ENCODE measurements at places on chromosomes 3 and 15.

- no peak for DNase-seq
Measured at GRCh38 chr15:94272251-94272898, 41.0 kb downstream of the MCTP2 start.

DNA sequence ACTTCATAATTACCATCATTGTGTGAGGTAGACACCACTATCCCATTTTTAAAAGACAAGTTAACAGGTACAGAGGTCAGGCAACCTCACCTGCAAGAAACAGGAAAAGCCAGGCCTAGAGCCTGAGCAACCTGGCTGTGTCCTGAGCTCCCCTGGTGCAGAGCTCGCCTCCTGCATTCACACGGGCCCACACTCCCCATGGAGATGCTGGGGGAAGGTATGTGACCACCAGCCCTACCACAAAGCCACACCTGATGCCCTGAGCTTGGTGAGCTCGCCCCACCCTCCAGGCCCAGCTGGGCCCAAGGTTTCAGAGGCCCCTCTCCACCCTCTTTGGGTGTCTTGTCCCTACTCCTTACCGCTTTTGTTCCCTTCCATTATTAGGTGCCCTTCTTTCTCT, 1.2 kb upstream of the EFCAB12 start:
- DNase-seq = no peak

GRCh38 chr15:49720261-49720660, 99.4 kb downstream of the DTWD1 start:
- no peak for DNase-seq

- no peak for DNase-seq
Measured at GRCh38 chr3:138862924-138863775, 28.4 kb upstream of the PIK3CB start.

GRCh38 chr3:54835701-54836100, 92.2 kb downstream of the LRTM1 start:
- DNase-seq = no peak

- no peak for DNase-seq
Measured at GRCh38 chr3:61783993-61784718, 222.8 kb downstream of the PTPRG start.

GRCh38 chr3:176739159-176739558, 458.1 kb downstream of the TBL1XR1 start:
- no peak for DNase-seq

DNA sequence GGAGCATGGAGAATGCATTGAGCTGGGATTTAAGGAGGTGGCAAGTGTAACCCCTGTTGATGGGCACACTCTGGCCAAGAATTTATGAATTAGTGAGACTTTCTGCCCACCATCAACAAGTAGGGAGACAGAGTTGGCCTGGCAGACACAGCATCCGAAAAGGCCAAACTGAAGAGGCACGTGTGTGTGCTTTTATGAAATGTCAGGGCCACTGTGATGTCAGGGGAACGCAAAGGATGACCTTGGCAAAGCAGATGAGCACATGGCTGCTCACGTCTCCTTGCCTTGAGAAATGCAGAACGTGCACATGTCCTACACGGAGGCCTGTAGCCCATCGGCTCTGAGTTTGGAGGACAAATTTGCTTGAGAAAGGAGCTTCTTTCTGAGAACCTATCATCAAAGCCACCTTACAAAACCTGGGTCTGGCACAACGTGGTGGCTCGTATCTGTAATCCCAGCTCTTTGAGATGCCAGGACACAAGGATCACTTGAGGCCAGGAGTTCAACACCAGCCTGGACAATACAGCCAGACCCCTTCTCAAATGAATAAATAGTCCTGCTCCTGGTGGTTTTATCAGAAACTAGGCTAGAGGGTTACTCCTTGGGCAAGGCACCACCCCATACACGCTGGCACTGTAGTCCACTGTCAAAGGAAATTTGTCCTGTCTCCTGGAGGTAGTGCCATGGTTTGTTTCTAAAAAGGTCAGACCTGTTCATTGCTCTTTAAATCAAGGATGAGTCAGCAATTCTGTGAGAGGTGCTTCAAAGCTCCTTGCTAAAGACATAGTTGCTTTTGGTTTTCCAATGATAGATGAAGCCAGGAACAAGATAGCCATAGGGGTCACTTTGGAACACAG, 941 bp upstream of the SH3BP5 start:
- no peak for DNase-seq

DNA sequence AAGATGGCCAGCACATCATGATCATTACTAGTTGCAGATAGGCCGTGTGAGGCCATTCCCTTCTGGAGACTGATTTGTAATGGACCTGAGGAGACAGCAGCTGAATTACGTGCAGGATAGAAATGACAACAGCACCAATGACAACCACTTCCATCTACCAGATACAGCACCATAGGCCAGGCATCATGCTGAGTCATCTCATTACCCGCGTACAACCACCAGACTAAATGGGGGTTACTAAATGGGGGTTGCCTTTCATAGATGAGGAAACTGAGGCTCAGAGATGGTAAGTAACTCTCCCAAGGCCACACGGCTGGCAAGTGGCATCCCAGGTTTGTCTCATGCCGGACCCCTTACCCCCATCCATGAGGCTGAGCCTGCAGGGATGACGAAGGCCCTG, 32.8 kb upstream of the FAM107A start:
- no peak for DNase-seq

GRCh38 chr15:77004189-77004588, 9.3 kb downstream of the PSTPIP1 start:
- no peak for DNase-seq

DNA sequence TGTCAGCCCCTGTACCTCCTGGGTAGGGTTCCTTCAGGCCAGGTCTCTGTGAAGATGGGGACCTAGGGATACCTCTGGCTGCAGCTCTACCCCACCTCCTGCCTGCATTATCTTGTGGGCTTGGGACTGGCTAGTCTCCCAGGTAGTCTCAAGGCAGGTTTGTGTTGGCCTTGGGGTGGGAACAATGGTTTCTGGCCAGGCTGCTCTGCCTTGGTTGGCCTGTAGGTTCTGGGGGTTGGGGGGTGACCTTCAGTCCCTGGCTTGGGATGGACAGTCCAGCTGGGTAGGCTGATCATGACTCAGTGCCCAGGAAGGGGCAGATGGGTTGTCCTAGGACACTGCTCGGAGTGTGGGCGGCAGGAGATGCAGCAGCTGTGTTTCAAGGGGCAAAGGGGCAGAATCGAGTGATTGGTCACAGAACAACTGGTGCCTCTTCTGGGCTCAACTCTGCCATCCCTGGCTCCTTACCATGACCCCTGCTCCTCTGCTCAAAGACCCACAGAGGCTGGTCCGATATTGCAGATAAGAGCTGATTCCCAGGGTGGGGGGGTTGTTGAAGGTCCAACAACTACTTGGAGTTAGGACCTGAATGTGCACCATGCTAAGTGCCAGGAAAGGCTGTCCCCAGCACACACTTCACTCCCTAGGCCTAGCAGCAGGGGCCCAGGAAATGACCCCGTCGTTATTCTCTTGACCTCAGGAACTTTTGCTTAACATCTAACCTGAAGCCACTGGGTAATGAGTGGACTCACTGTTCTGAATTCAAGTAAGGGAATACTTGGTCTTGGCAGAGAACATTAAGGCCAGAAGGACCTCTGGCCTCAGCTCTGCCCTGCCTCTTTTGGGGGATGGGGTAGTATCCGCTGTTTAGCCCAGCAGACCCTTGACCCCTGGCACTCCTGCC, 18.1 kb upstream of the BSN start:
- DNase-seq = no peak

DNA sequence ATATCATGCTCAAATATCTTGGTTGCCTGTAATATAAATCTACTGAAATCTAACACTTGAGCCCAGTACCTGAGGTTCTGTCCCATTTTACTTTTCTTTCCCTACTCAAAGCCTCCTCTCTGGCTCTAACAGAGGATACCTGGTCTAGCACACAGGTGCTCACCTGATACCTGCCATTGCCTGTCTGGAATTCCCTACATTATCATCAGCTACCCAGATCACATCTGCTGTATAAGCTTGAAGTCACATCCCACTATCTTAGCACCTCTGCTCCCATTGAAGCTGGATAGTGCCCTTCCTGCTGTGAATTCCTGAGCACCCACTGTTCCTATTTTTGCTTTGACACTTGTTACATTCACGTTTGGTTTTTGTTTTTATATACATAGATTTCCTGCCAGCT, 30.5 kb downstream of the GYG1 start:
- DNase-seq = no peak

DNA sequence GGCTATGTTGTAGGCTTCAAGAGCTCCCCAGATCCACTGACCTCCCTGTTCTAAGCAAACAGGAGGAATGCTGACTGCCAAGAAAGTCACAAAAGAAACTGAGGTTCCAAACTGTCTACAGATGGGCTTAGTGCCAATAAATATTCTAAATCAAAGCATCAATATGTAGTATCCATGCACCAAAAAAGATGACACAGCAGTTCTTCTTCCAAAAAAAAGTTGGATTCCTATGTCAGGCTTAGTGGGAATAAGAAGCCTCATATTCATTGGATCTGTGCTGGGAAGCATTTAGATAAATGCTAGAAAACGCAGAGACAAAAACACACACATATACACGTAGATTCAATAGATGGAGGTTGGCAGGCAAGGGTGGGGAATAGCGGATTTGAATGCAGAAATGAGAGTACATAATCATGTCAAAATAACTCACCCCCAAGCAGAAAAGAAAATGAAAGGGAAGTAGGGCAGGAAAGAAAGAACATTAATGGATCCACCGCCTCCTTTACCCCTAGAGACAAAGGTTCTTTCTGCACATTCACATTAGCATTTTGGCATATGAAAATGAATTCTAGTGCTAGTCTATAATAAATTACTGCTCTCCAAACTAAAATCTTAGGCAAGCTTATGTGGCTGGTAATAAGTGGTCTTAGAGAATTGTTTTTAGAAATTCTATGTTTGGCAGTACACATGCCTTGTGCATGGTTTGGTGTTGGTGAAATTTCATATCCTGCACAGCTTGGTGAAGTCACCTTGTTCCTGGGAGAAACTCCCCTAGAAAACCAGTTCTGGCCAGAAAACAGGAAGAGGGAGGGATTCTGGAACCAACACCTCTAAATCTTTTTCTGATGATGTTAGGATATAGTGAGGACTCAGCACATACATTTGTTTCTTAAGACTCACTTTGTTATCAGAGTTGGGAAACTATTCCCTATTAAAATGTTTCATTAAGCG, 283.4 kb downstream of the LSAMP start:
- DNase-seq = no peak

GRCh38 chr3:173945170-173945569, 547.6 kb downstream of the NLGN1 start:
- no peak for DNase-seq

GRCh38 chr3:18745472-18745871, 320.3 kb upstream of the SATB1 start:
- no peak for DNase-seq

DNA sequence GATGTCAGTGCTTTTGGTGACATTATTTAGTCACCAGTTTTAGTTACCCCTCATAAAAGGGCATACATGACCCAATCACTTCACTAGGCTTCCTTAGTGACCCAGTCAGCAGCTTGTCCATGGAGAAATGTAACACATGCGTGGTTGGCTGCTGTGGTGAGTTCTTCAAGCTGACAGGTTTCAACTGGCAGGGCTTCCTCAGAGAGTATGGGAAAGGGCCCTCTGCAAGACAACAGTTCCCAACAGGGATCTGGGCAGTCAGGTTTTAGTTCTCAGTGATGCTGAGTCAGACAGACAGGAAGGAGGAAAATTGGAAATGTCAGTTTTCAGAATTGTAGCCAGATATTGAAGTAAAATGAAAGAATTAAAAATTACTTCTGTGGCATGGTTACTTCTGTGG, 282.5 kb downstream of the TBL1XR1 start:
- no peak for DNase-seq

- no peak for DNase-seq
Measured at GRCh38 chr3:194305356-194306108, 45.6 kb downstream of the CPN2 start.

- DNase-seq = no peak
Measured at GRCh38 chr3:127768346-127769008, 53.8 kb downstream of the MGLL start.

- no peak for DNase-seq
Measured at GRCh38 chr15:40451527-40452158, 10.9 kb downstream of the BAHD1 start.

GRCh38 chr3:78986416-78987101, 781.2 kb downstream of the ROBO1 start:
- DNase-seq = no peak

DNA sequence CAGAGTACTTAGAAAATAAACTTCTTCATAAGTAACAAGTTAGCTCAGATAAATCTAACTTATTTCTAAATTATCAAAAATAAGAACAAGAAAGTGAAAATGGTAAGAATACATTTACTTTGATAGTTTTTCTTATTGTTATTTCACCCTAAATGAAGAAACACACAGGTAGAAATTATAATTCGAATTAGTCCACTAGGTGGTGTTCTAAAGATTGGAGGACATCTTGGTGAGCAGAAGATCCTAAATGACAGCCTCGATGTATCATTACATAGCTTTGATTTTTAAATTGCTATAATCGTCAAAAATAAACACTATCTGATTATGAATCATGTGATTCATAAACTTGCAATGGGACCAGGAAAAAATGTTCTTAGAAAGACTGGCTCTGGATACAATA, 280.8 kb upstream of the UBE2E2 start:
- DNase-seq = no peak

- DNase-seq = no peak
Measured at GRCh38 chr15:86295511-86295910, 215.8 kb downstream of the AGBL1 start.

Data from activated naive CD4-positive, alpha-beta T cell treated with Interleukin-2 at 50 U/mL for 16 hours (primary cell).